ENCODE measurements at places on chromosomes 1 and 21.
A peak's percentile ranks its signal among the peaks of the same experiment; 100 is the strongest.

DNA sequence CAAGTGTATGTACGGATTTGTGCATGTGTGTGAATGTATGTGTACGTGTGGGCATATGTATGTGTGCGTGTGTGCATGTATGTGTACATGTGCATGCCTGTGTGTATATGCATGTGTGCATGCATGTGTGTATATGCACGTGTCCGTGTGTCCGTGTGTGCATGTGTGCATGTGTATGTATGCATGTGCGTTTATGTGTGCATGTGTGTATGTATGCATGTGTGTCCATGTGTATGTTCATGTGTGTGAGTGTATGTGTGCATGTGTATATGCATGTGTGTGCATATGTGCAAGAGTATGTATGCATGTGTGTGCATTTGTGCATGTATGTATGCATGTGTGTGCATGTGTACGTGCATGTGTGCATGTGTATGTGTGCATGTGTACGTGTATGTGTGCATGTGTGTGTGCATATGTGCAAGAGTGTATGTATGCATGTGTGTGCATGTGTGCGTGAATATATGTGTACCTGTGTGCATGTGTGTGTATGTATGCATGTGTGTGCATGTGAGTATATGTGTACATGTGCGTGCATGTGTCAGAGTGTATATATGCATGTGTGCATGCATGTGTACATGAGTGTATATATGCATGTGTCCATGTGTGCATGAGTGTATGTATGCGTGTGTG is 15.6 kb downstream of the EPHA8 start:
- H3K27ac ChIP-seq = no peak overlapping the region
- H3K27me3 ChIP-seq = peaks cover 20% of the 10 kb centered on the region
- H3K4me3 ChIP-seq = no peak overlapping the region
- H3K36me3 ChIP-seq = no peaks in the 10 kb centered on the region

GRCh38 chr1:55466921-55467320 is 251.8 kb upstream of the USP24 start:
- H3K27ac ChIP-seq = no peak overlapping the region
- H3K4me1 ChIP-seq = no peaks in the 10 kb centered on the region
- H3K4me3 ChIP-seq = no peak overlapping the region

GRCh38 chr1:98331243-98331642 is 330.3 kb upstream of the SNX7 start:
- H3K4me1 ChIP-seq = peaks cover 24% of the 10 kb centered on the region
- peak; percentile 58 for DNase-seq
- H3K4me3 ChIP-seq = no peak overlapping the region
- H3K36me3 ChIP-seq = no peaks in the 10 kb centered on the region
- peak overlapping the region; percentile 39 for H3K27ac ChIP-seq
- no peaks in the 10 kb centered on the region for H3K27me3 ChIP-seq

DNA sequence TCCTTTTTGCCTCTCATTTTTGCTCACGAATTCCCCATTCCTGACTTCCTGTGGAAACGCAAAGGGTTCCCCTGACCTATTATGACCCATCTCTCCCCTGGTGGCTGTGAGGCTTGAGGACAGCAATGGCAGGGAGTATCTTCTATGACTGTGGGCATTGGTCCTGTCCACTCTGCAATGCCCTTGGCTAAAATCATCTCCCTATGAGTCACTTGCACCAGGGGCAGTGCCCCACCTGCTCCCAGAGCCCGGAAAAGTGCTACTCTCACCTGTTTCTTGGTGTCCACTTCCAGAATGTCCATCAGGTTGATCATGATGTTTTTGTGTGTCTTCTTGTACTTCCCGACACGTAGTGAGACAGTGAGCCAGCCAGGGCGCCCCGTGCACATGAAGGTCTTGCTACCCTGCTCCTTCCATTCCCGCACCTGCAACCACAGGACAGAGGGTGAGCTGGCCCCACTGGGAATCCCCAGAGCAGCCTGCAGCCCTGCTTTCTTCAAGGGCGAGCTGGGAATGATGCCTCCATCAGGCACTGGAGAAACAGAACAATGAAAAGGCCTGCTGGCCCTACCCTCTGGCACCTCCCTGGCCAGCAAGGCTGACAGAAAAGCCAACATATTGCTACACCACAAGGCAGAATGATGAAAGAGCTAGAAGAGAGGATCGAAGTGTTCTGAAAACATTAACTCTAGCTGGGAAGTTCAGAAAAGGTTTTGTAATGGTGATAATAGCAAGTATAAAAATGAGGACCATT is 3.5 kb downstream of the DHCR24 start:
- H3K27me3 ChIP-seq = no peaks in the 10 kb centered on the region
- no peak overlapping the region for H3K4me3 ChIP-seq
- no peak overlapping the region for H3K27ac ChIP-seq

DNA sequence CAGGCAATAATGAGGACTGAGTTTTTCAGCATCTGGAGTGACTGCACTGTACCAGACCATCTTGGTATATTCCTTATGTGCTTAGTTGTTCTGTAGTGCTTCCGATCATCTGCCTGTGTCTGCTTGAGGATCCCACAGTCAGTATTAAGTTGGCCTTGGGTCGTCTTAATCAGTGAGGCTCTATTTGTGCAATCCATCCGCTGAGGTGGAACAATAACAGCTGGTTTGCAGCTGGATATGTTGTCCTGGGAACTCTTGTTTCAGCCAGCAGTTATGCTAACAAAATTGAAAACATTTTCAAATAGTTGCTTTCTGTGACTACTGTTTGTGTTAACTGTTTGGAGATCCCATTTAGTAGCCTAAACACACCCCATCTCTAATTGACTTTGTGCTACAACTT is 73.7 kb downstream of the LAMC1 start:
- peak; percentile 53 for DNase-seq
- H3K4me1 ChIP-seq = peaks cover 38% of the 10 kb centered on the region
- no peaks in the 10 kb centered on the region for H3K27me3 ChIP-seq
- peak overlapping the region; percentile 21 for H3K27ac ChIP-seq

DNA sequence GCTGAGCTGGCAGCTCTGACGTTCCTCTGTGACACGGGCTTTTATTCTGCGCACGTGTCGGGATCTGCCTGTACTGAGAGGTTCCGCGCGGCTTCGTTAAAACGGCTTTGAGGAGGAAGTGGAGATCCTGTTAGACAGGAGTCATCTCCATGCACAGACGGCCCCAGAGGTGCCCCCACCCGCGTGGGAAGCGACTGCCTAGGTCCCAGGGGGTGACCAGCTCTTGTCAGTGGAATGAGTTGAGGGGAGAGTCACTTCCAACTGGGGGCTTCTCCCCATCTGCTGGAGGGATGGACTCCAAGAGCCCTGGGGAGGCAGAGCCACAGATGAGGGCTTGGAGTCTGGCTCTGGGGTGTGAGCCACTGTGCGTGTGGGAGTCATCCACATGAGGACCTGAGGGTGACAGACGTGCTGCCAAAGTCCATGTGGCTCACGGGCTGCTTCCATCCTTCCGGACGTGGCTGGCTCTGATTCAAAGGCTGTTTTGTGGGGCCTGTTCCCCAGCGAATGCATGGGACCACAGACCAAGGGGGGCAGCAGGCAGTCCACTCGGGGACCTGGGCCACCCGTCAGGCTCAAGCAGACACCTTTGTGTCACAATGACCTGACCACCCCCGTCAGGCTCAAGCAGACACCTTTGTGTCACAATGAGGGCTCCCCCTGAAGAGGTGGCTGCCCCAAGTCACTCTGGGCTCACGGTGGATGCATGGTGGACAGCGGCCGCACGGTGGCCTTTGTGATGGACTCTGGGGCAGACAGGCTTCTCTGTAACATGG is 26.8 kb downstream of the PTTG1IP start:
- H3K4me3 ChIP-seq = no peak overlapping the region
- peaks cover 12% of the 10 kb centered on the region for H3K4me1 ChIP-seq
- peaks cover 11% of the 10 kb centered on the region for H3K27me3 ChIP-seq
- DNase-seq = peak; percentile 44

DNA sequence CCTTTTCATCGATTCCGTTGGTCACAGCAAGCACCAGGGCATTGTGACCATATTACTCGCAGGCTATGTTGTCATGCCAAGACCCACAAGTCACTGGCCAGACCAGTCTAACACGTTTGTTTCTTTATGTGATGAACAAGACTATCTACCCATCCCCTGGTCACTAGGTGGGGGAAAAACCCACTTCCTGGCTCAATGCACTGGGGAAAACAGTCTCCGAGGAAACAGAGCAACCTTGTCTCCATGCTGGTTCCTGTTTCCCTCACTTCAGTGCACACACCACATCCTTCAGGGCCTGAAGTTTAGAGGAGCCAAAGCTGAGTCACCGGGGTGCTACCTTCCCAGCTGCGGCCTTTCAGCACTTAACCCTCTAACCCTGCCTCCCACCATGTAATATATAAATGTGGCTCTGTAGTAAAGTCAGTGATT is 20.9 kb downstream of the ERICH3 start:
- H3K36me3 ChIP-seq = no peaks in the 10 kb centered on the region
- H3K27me3 ChIP-seq = no peaks in the 10 kb centered on the region
- peak overlapping the region; percentile 56 for H3K27ac ChIP-seq

GRCh38 chr1:243288062-243288461 is 32.2 kb downstream of the SDCCAG8 start:
- H3K4me3 ChIP-seq = no peak overlapping the region
- H3K27me3 ChIP-seq = no peaks in the 10 kb centered on the region

DNA sequence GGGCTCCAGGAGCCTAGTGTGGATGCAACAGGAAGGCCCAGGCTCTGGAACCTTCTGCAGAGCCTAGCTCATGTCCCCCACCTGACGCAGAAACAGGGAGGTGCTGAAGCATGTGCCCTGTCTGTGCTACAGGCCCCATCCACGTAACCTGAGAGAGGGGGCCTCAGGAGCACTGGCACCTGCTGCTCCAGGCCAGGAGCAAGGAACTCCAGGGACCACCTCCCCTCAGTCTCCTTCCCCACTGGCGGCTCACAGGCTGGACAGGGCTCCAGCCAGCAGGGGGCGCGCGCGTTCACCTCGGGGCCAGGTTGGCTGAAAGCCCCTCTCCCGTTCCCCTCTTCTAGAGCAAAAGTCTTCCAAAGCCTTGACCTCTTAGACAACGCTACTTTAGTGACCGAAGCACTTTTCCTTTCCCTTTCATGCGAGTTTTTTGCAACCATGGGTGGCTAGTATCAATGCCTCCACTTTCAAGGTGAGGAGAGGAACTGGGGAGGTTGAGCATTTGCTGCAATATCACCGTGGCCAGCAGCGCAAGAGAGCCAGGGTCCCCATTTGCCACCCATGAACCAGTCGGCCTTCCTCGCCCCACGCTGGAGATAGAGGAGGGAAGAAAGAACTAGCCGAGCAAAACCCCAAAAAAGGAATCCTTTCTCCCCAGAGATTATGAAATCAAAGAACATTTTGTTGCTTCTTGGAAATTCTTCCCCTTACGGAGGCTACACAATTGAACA is 52.4 kb upstream of the GPR157 start:
- no peaks in the 10 kb centered on the region for H3K27me3 ChIP-seq
- peak overlapping the region; percentile 80 for H3K27ac ChIP-seq
- no peak for DNase-seq
- peaks cover 34% of the 10 kb centered on the region for H3K4me1 ChIP-seq
- H3K36me3 ChIP-seq = peaks cover 15% of the 10 kb centered on the region

DNA sequence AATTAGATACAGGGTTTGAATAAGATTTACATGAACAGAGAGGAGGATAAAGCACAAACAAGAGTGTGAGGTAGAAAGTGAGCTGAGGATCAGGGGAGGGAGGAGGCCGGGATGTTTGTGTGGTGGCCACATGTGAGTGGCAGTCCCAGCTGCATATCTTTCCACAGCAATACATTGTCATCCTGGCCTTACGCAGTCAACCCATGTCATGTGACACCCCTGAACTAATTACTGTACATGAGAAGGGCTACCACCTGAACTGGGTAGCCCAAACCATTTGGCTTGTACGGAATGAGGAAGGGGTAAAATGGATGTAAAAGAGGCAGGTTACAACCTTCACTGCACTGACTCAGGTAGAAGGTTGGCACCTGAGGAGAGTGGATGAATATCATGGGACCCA is 4.2 kb downstream of the SLAMF7 start:
- no peaks in the 10 kb centered on the region for H3K4me1 ChIP-seq
- DNase-seq = no peak
- no peaks in the 10 kb centered on the region for H3K36me3 ChIP-seq
- H3K27ac ChIP-seq = no peak overlapping the region
- H3K4me3 ChIP-seq = no peak overlapping the region

DNA sequence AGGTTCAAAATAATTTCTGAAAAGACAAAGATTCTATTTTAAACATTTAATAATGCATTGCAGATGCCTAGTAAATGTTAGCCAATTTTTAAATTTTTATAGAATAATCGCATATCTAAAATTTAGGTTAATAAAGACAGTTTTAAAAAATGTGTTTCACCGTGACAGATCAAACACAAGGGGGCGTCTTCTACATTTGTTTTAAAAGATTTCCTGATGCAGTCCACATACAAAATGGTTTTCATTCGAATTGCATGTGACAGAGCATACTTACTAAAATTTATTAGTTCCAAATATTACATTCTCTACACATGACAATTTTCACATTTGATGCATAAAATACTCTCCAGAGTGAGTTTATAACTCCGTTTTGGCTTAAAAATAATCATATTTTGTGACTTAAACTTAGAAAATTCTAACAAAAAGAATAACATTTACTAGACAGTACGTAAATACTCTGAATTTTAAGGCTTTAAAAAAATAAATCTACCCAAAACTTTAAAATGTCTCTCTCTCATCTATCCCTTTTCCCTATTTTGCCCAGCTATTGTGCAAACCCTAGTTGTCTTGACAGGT is 75.5 kb downstream of the ADAMTS1 start:
- no peak overlapping the region for H3K27ac ChIP-seq
- H3K4me3 ChIP-seq = no peak overlapping the region
- H3K27me3 ChIP-seq = no peaks in the 10 kb centered on the region

DNA sequence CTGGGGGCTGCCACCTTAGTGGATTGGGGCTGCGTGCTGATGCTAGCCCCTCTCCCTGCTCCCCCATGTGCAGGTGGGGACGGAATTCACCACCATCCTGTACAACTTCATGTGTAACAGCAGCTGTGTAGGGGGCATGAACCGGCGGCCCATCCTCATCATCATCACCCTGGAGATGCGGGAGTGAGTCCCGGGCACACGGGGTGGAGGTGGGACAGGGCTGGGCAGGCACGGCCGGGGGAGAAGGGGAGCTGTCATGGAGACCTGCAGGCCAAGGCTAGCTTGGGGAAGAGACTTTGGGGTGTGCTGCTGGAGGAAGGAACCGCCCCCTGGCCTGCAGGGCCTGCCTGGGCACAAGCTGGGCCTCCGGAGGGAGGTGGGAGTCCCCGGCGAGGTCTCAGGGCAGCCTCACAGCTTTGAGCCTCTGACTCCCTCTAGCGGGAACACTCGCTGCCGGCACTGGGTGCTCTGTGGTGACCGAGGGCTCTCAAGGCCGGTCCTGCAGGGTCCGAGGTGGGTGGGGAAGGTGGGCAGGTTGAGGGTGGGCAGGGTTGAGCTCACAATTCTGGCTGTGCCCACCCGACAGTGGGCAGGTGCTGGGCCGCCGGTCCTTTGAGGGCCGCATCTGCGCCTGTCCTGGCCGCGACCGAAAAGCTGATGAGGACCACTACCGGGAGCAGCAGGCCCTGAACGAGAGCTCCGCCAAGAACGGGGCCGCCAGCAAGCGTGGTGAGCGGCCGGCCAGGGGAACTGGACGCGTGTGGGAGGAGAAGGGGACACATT is 25.0 kb upstream of the CCDC27 start:
- no peak overlapping the region for H3K27ac ChIP-seq
- no peaks in the 10 kb centered on the region for H3K36me3 ChIP-seq
- no peak for DNase-seq
- H3K4me3 ChIP-seq = no peak overlapping the region

Data from astrocyte (in vitro differentiated cells and primary cell).